ENCODE measurements at places on chromosomes 4 and X.

- peak; percentile 23 for DNase-seq
These were observed 657 bp upstream of the ANKRD50 start for GRCh38 chr4:124713185-124713592.

DNA sequence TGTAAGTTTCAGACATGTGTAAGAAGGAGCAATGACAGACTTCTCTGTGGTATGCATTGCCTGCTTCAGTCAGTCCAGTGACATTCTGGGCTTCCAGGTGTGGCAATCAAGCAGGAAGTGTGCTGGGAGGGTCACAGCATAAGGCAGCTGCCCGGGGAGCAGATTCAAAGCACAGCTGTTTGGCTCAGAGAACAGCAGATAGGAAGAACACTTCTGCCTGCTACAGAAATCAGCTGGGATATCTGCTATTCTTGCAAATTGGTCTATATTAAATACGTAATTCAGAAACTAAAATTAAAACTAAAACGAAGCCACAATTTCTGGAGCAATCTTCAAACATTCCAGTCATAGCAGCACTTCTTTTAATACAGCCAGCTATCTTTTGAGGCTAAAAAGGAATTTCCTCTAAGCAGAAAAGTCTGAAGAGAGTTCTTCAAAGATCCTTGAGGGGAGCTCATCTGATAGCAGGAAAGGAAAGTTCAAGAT, 47.5 kb upstream of the GALNT7 start:
- no peak for DNase-seq

DNA sequence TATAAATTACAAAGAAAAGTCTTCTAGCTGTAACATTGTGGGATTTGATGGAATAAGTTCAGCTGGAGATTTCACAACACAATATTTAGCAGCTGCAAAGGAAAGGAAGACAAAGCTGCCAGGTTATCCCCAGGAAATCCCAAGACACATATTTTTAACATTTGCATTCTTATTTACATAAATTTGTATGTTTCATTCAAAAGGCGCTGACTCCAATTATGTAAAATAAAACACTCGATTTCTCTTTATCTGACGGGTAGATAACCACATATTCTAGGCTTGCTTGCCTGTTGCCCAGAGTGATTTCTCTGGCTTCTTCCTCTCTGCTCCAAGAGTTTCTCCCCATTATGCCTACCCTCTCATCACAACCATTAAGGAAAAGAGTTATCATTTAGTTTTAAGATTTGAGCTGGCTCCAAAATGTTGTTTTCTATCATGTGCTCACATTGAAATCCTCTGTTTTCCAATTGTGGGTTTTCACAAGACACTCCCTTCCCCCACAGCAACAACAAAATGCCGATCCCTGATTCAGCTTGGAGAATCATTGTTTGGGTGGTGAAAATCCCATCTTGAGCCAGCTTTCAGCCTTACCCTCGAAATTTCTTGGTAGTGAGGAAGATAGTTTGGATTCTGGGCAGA, 128.2 kb upstream of the RASGEF1B start:
- no peak for DNase-seq

DNA sequence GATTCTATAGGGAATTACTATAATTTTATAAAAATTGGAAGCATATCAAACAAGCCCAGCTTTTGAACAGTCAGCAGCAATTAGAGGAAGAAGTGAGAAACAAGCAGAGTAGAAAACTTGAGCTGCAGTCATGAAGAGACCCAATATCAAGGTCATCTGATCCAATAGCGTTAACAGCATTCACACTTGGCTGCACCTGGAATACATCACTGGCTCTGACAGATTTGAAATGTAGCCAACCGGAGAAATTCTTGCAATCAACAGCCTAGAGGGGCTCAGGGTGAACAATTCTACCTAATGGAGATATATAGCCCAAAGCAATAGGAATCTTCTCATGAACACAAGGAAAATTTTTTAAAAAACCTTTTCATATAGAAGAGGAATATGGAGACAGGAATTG, 13.6 kb downstream of the DDX53 start:
- no peak for DNase-seq

GRCh38 chr4:100494166-100494565, 23.7 kb downstream of the EMCN start:
- DNase-seq = no peak

- no peak for DNase-seq
These were observed 461.7 kb downstream of the RAPGEF2 start for GRCh38 chr4:159564615-159565014.

DNA sequence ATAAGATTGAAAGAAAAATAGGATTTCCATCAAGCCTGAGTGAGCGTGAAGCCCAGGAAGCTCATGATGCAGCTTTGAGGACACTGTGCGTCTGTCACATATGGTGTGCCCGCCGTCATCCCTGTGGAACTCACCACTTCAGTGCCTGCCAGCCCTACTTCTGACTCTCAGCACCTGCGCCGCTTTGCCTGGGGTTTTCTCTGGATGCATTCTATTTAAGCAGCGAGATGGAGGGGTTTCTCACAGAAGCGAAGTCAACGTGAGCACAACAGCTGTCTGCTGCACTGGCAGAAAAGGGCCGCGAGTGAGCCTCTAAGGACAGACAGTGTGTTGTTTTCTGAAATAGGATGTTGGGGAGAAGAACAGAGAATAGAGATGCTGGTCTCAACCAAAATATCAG, 6.2 kb upstream of the TMEM128 start:
- DNase-seq = no peak

DNA sequence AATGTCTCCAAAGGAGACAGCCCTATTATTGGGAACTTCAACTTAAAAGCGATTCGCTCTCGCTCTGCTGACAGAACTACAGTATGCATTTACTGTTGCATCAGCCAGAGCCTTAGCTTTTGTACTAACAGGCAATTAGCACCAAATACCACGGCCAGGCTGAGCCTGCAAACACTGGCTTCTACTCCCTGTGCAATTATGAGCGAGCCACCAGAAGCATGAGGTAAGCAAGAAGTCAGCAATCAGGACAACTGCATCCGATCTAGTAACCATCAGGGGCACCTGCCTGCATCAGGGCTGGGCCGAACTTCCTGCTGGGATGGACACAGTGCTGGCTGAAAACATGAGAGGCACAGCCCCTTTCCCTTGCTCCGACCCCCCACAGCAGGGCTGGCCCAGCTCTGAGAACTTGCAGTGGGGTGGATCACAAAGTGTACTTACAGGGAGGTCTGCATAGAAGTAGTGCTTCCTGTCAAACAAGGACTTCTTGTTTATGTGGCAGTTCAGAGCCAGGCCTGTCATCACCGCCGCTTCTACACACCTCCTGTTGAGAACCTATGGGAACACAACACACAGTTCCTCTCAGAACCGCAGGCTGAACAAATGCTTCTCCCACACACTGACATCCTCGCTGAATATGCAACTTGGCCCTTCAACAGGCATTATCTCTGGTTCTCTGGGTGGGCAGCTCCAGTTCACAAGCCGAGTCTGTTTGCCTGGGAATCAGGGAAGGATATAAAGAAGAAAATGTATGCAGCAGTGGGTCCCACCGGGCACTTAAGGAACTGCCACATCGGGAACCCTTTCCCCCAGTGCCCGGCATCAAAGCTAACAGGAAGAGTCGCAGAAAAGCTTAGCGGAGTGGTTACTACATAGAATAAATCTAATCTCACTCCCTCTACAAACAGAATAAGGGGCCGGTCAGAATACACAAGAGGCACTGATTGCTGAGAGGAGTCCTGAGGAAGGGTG, 41.5 kb downstream of the GATB start:
- no peak for DNase-seq

DNA sequence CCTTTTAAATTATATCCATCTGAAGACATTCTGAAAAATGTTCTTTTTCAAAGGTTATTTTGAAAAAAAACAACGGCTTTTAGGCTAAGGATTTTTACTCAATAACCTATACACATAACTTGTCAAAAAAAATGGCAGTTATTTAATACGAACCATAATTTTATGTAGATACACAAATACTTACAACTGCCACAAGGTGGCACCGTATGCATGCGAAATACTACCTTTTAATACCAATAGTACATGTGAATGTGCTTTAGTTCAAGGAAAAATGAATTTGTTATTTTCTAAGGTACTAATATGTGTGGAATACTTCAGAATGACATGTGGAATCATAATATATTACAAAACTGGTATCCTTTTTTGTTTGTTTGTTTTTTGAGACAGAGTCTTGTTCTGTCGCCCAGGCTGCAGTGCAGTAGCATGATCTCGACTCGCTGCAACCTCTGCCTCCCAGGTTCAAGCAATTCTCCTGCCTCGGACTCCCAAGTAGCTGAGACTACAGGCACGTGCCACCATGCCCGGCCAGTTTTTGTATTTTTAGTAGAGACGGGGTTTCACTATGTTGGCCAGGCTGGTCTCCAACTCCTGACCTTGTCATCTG, 4.6 kb upstream of the MAD2L1 start:
- no peak for DNase-seq

- DNase-seq = no peak
These were observed 44.3 kb downstream of the IL21 start for GRCh38 chr4:122576261-122577188.

GRCh38 chrX:123847056-123847455, 12.8 kb upstream of the XIAP start:
- DNase-seq = no peak

All from activated T-cell treated with anti-CD3 and anti-CD28 coated beads, Interleukin-2, amount 50 U/mL, for 1 hour (primary cell).